Effector CD4-positive, alpha-beta T cell (primary cell): ENCODE measurements at places on chromosomes 12 and 14.

DNA sequence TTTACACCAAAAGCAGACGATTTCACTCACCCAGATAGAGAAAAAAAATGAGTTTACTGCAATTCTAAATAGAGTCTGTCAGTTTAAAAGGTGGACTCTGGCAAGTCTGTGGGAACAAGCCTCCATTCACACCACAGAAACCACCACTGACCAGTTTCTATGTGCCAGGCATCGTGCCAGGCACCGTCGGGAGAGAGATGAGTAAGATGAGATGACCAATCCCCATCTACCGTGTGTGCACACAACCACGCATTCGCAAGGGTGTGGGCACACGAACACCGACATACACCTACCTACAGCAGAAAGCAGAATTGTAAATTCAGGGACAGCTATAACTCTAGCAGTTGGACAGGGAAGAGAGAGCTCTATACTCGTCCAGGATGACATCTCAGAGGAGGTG, 58.3 kb downstream of the PRIMA1 start:
- no peak for DNase-seq

DNA sequence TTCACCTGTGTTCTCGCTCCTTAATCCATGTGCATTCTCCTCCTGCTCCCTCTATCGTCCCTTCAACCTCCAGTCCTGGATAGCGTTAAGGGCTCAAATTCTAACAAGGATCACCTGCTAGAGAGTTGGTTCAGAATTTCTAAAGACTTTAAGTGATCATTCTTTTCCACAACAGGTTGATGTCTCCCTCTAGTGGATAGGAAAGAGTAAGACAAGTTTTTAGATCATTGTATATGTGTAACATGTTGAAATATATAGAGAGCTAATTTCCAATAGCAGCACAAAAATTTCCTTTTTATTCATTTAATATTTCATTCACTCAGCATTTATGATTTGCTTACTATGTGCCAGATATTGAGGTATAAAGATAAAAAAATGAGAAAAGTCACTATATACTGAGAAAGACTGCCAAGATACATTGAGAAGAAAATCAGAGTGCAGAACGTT, 9.3 kb upstream of the ESR2 start:
- no peak for DNase-seq

- no peak for DNase-seq
These were observed 1.2 kb downstream of the PPTC7 start for GRCh38 chr12:110581931-110582275.

- no peak for DNase-seq
These were observed 150.2 kb downstream of the TMEM132D start for GRCh38 chr12:129753586-129753985.

DNA sequence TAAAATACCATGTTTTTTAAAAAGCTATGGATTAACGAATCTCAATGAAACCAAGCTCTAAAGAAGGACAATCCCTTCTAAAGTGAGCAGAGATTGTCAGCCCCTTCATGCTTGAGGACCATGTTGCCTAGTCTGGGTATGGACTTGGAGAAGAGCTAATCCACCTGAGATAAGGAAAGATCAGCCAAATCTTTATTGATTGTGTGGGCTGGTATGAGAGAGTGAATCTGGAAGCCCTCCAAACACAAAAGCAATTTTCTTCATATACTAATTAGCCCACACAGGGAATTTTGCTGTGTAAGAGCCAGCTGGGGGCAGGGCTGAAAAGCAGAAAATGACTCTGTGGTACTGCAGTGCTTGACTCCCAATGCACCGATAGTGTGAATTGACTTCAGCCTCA, 47.4 kb upstream of the DICER1 start:
- DNase-seq = no peak

DNA sequence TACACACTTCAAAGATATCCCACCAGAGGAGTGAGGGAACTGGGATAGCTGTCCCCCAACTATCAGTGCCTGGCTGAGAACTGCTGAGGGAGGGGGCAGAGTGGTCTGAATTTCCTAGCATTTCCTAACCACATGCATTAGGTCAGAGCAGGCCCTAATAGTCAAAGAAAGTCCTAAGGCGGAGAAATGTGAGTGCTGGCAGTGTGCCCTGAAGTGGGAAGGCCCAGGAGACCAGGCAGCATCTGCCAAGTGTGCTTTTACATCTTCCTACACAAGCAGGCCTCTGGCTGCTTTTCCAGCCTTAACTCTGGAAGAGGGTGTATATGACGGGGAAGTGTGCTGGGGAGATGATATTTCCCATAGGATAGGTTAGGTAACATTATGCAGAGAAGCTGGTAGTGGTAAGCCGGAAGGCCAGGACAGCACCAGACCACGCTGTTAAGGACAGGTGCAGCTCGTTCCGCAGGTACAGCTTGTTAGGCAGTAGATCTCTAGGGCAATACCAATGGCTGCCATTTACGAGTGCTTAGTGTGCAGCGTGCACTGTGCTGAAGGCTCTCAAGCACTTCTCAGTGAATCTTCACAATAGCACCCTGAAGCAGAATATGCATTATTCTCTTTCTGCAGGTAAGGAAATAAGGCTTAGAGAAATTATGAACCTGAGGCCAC, 9.1 kb upstream of the CCDC198 start:
- DNase-seq = no peak

- no peak for DNase-seq
These were observed 50.8 kb upstream of the ZDHHC17 start for GRCh38 chr12:76713130-76713529.

DNA sequence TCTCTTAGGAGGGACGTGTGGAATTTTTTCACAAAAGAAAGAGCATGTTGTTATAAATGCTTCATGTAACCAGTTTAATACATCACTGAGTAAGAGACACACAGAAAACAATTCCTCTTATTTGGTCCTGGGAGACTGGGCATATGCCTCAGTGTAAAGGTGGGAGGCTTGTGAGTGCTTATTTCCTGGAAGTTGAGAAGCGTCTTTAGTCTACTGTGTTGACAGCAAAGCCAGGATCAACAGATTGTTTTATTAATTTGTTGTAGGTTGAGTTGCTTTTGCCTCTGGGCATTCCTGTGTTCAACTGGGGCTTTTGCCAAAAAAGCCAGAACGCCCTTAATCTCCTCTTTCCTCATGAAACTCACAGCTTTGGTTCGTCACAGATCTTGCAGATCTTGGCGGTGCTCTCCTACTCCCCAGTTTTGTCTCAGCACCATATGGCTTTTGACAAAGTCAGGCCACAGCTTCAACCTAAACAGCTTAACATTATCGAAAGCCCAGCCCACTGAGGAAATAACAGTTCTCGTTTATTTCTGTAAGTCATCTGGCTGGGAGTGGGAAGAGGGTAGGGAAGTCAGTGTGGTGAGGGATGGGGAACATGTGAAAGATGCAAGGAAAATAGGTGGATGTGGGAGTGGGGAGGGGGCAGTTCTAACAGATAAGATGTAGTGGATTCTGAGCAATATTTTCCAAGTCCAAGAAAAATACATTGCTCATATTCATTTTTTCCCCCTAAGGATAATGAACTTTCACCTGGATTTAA, 227.2 kb downstream of the DACT1 start:
- DNase-seq = no peak

GRCh38 chr14:69643430-69644200, 32.2 kb downstream of the SUSD6 start:
- peak; percentile 29 for DNase-seq

DNA sequence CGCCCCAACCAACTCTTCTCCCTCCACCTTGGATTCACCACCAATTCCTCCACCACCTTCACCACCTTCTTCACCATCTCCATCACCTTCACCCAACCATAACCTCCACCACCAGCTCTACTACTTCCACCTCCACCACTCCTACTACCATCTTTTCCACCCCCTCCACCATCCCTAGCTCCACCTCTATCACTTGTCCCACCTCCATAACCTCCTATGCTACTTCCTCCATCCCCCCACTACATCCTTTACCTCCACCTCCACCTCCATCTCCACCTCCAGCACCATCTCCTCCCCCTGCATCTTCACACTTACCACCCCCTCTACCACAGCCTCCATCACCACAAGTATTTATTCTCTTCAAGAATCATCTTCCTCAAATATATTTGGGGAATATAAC, 254.9 kb upstream of the EGLN3 start:
- no peak for DNase-seq

DNA sequence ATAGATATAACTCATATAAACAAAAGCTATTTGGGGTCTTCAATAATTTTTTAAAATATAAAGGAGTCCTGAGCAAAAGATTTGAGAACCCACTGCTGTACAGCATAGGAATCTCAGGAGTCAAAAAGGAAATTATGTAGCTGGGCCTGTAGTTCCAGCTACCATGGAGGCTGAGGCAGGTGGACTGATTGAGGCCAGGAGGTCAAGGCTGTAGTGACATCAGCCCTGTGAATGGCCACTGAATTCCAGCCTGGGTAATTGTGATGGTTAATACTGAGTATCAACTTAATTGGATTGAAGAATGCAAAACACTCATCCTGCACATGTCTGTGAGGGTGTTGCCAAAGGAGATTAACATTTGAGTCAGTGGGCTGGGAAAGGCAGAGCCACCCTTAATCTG, 10.5 kb downstream of the CERS5 start:
- no peak for DNase-seq

DNA sequence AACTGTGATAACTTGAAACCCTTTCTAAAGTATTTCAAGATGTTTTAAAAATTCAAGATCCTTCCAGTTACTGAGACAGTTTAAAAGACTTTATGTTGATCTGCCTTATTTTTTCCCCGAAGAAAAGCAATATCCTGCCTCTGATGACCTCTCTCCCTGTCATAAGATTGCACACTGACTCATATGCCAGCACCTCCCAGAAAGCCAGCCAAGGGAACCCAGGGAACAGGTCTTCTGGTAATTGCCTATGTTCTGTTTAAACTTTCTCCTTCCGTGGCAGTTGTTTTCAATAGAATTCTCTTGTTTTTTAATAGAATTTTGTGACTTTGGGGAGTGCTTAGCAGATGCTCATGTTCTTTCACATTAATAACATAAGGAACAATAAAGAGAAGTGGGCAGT, 300.2 kb upstream of the PRKD1 start:
- DNase-seq = no peak

GRCh38 chr12:95693689-95694088, 96.9 kb downstream of the NTN4 start:
- no peak for DNase-seq

DNA sequence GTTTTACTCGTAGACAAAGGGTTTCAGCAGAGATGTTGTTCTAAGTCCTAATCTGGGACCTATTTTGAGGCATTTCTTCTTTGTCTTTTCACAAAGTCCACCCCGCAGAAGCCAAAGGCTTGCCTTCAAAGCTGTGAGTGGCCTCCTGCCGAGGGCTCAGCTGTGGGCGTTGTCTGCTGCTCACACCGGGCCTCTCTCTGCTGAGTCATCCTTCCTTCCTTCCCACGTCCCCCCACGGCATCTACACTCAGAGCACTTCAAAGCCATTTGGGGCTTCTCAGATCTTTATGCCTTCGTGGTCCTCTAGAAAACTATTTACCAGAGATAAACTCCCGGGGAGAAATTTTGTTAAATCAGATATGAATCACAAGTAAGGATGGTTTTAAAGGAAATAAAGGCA, 115.9 kb upstream of the TMPO start:
- peak; percentile 15 for DNase-seq

DNA sequence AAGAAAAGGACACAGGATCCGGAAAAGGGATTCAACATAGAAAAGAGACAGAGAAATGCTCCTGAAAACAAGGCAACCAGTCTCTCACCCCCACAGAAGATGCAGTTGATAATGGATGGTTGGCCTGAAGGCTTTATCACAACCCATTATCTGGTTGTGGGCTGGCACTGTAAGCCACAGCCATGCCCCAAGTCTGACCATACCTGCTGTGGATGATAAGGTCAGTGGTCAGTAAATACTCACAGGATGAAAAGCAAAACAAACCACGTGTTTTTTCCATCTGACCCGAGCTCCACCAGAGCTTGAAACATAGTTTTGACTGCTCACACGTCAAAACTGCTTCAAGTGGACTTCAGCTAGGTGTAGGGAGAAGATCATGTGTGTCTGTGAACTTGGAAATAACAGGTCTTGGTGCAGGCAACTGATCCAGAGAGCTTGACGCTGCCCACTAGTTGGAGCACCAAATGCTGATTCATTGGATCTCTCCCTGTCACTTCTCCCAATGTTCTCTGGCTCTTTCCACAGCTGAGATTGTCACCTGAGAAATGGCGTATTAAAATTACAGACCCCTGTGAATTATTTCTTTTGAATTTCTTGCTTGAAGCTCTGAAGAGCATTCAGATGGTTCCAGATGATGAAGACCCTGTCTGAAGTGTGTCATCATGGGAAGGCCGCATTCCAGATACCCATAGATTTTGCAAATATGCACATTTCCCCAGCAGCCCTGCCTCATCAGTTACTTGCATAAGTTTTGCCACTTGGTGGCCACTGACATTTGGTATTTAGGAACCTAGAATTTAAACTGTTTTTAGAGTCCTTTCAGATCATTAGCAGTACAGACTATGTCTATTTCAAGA, 8.5 kb downstream of the TMEM233 start:
- DNase-seq = no peak
